Fibroblast of skin of scalp (primary cell): ENCODE measurements at places on chromosomes 2 and 18.

DNA sequence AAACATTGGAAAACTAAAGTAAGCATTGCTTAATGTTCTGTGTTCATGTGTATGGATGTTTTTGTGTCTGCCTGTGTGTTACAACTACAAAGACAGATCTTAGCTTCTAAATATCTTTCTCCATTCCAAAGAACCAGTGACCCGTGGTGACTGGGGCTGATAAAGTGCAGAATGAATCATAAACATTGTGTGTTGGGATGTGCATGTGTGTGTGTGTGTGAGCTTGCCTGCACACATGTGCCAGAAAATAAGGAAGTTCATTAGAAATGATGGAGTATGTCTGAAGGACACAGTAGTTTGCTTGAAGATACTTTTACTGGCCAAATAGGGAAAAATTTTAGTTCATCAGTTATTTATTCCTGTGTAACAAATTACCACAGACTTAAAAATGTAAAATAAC is 756.6 kb upstream of the CELF4 start:
- DNase-seq = no peak

DNA sequence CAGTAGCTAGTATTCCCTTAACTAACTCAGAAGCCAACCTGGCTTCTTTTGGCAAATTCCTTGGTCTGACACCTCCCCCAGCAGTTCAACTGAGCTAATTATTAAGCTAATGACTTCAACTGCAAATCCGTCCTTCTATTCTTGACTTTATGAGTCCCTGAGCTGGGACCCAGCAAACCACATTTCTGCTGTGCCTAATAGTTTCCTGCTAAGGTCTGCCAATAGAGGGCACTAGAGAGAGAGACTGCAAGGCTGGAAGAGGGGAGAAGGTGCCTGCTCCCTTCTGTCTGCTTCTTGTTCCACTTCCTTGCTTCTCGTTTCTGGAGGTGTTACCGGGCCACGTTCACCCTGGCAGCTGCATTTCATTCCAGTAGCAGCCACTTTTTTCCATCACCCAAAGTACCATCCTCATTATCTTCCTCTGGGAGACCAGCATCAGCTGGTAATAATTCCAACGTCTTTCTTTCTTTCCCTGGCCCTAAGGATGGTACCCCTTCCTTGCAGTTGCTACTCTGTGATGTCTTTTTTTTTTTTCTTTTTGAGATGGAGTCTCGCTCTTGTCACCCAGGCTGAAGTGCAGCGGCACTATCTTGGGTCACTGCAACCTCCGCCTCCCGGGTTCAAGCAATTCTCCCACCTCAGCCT is 352.0 kb downstream of the TNS1 start:
- DNase-seq = peak; percentile 77

DNA sequence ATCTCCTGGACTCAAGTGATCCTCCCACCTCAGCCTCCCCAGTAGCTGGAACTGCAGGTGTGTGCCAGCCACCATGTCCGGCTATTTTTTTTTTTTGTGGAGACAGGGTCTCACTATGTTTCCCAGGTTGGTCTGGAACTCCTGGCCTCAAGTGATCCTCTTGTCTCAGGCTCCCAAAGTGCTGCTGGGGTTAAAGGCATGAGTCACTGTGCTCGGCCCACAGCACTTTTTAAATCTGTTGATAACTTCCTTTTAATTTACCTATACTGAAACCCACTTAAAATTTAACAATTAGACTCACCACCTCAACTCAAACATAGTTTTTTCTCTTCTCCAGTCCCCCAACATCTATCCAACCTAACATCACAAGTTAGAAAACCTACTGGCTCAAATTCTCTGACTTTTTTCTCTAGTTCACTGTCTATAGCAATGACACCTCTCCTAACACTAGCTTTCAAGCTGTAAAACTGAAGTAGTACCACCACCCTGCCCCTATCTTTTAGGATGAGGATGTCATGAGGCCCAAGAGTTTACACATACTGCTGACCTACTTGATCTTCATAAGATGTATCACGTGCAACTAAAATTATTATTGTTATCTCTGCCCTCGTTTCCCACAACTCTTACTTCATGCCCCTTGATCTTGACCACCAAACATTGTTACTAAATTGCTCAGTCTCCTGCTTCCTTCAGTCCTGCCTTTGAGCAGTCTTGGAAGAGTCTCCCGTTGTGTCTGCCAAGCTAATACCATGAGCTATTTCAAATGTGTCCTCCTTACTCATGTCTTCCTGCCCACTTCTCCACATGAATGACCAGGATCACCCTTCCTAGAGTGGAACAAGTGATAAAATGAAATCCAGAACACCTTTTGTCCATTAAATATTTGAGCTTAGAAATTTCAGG is 142.3 kb upstream of the ZFP36L2 start:
- DNase-seq = no peak

- DNase-seq = no peak
These were observed 56.7 kb upstream of the ZNF236 start for GRCh38 chr18:76765649-76766048.

DNA sequence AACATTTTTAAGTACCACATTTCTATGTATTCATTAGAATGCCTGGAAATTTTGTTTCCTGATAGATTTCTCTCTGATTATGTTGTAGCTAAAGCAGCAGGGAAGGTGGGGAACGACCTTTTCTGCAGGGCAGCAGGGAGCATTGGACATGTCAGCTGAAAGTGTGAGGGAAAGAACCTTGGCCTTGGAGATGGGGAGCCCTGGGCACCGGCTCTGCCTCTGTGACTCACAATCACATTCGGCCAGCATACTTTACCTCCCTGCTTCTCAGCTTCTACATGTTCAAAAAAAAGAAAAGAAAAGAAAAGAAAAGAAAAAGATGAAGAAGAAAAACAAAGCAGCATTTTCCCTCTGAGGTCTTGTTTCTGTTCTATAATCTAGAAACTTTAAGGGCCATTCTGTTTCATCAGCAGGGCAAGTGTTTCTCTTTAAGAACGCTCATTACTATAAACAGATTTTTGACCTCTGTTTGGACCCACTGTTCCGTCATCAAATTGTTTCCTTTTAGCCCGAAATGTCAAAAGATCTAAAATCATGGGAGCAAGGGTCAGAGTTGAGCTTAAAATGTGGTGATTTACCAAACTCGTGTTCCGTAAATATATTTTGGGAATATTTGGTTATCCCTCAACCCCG is 27.9 kb downstream of the SETBP1 start:
- no peak for DNase-seq

GRCh38 chr2:219440388-219441256 is 6.0 kb downstream of the SPEG start:
- DNase-seq = peak; percentile 36
